Gastrocnemius medialis (tissue), 4 donors: ENCODE measurements at places on chromosomes 4 and X. TPM values are rescaled to one million over a fixed set of nuclear protein-coding genes. Genes with fewer than 3 reads are reported as not detected.

DNA sequence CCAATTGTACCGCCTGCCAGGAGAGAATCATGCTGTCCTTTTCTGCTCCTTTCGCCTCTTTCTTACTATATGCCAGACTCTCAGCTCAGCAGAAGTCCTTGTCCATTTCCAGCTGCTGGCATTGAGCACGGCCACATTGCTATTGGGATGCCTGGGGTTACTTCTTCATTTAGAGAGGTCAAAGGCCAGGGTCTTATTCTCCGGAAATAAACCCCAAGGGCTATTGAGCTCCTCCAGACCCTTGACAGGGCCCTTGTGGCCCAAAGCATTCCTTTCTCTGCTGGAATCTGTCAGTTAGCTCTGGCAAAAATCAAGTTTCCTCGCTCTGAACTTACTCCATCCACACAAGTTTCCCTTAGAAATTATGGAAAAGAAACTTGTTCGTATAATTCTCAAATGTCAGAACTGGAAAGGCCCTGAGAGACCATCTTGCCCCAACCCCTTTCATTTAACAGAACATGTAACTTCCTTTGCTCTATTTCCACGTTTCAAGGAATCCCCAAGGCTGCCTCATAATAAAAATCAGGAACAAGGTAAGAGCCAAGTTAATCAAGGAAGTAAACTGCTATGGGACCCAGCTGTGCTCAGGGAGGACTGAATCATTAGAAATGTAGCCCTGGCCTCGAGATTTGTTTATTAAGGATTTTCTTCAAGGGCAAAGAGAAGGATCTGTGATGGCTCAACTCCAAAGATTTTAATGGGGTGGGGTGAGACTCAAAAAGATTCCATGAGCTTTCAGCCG lies 11.8 kb downstream of the AKAP4 start:
- no peaks in the 10 kb centered on the region for H3K36me3 ChIP-seq
- no peak overlapping the region for H3K4me3 ChIP-seq
- no peak for DNase-seq
- H3K4me1 ChIP-seq: no peaks in the 10 kb centered on the region

TMEM35A gene
- total RNA-seq: 0.49 TPM

- peaks cover 2% of the 10 kb centered on the region for H3K27me3 ChIP-seq
- no peaks in the 10 kb centered on the region for H3K4me1 ChIP-seq
- peak overlapping the region; percentile 66 for H3K4me3 ChIP-seq
- no peaks in the 10 kb centered on the region for H3K36me3 ChIP-seq
- DNase-seq: no peak
Measured at GRCh38 chr4:85475631-85476233, 782 bp downstream of the ARHGAP24 start.

- H3K36me3 ChIP-seq: no peaks in the 10 kb centered on the region
- H3K4me1 ChIP-seq: no peaks in the 10 kb centered on the region
- no peak overlapping the region for H3K4me3 ChIP-seq
- DNase-seq: no peak
Measured at GRCh38 chrX:70208479-70208878, 26.0 kb upstream of the AWAT1 start.

DNA sequence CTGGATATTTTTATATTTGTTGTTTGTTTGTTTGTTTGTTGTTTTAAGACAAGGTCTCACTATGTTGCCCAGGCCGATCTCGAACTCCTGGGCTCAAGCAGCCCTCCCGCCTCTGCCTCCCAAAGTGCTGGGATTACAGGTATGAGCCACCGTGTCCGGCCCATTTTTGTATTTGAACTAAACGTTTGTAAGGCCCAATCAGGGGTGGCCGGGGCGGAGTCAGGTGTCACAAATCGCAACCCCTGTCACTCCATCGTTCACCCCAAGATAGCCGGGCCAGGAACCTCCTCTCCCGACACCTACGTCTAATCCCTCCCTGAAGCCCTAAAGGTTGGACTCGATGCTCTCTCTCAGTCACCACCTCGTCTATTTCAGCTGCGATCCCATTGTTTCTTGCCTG lies 722 bp upstream of the EFHC2 start:
- H3K36me3 ChIP-seq: no peaks in the 10 kb centered on the region
- no peaks in the 10 kb centered on the region for H3K4me1 ChIP-seq
- no peak overlapping the region for H3K27ac ChIP-seq
- peaks cover 10% of the 10 kb centered on the region for H3K27me3 ChIP-seq

- H3K36me3 ChIP-seq: no peaks in the 10 kb centered on the region
- no peak overlapping the region for H3K27ac ChIP-seq
- no peak overlapping the region for H3K4me3 ChIP-seq
- peaks cover 30% of the 10 kb centered on the region for H3K4me1 ChIP-seq
Measured at GRCh38 chr4:113154281-113154680, 104.8 kb downstream of the ANK2 start.

- no peaks in the 10 kb centered on the region for H3K27me3 ChIP-seq
- DNase-seq: no peak
- no peak overlapping the region for H3K4me3 ChIP-seq
- H3K4me1 ChIP-seq: no peaks in the 10 kb centered on the region
- H3K36me3 ChIP-seq: no peaks in the 10 kb centered on the region
Measured at GRCh38 chr4:155602351-155603140, 64.1 kb upstream of the GUCY1A1 start.

- H3K4me3 ChIP-seq: no peak overlapping the region
- no peaks in the 10 kb centered on the region for H3K36me3 ChIP-seq
- no peaks in the 10 kb centered on the region for H3K27me3 ChIP-seq
Measured at GRCh38 chr4:95288552-95288951, 260.2 kb downstream of the UNC5C start.

GRCh38 chr4:48041535-48042137 lies 25.1 kb downstream of the NIPAL1 start:
- no peak for DNase-seq
- no peaks in the 10 kb centered on the region for H3K36me3 ChIP-seq
- H3K4me3 ChIP-seq: no peak overlapping the region

DNA sequence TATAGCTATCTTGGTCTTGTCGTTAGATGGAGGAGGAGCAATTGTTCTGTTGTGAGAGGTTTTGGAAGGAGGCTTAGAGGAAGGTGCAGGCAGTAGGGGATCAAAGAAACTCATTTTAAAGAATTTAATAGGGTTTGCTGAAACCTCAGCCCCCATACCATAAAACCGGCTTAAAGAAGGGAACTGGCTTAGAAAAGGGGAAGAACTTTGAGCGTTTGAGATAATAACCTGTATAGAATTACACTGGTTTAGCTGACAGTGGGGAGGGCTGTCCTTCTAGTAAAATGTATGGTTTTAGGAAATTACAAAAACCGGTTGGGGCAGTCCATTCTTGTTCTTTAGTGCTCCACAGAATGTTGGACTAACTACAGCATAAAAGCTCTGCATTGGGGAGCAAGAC lies 128.1 kb downstream of the KDM6A start:
- no peaks in the 10 kb centered on the region for H3K36me3 ChIP-seq
- H3K27ac ChIP-seq: no peak overlapping the region
- no peaks in the 10 kb centered on the region for H3K27me3 ChIP-seq
- no peak for DNase-seq

DNA sequence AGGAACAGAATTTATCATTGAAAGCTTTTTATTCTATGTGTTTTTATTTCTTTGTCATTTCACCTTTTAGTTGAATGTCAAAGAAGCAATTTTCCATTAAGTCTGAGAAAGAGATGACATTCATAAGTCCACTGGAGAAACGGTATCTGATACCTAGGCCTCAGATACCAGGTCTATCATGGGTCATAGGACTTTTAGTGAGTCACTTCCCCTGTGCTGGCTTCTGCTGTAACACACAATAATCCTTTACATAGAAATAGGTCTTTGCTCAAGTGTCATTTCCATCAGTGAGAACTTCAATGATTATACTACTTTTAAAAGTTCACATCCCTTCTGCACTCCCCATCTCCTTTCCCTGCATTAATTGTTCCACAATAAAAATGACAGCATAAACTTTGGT lies 125.5 kb upstream of the ARMCX2 start:
- H3K36me3 ChIP-seq: no peaks in the 10 kb centered on the region
- no peaks in the 10 kb centered on the region for H3K4me1 ChIP-seq
- no peak for DNase-seq

POU3F4 gene
- total RNA-seq: not detected

DNA sequence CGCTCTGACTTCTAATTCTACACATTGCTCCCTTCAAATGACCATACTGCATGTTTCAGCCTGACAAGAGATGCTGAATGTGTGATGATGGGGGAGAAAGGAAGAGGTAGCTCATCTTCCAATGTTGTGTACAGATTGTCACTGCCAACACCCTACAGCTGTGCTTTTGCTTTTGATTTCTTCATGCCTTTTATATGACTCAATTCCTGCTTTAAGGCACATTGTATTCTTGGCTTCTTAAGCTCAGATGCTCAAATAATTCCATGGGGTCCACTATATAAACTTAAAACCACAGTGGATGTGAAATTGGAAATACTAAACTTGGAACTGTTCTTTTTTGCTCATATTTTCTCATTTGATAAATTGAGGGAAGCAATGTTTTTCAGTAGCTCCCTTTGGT lies 183.2 kb upstream of the WDFY3 start:
- no peaks in the 10 kb centered on the region for H3K36me3 ChIP-seq
- DNase-seq: no peak
- H3K27me3 ChIP-seq: no peaks in the 10 kb centered on the region
- peak overlapping the region; percentile 38 for H3K27ac ChIP-seq
- no peak overlapping the region for H3K4me3 ChIP-seq

DNA sequence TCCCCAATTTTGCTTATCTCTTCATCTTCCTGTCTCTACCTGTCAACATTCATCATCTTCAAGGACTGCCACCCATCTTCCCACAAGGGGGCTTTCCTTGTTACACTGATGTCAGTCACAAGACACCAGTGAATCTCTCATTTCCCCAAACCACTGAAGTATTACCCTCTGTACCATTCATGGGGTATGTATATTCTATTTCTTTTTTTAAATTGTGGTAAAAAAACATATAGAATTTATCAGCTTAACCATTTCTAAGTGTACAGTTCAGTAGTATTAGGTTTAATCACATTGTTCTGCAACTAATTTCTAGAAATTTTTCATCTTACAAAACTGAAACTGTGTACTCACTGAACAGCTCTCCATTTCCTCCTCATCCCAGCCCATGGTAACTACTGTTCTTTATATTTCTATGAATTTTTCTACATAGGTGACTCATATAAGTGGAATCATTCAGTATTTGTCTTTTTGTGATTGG lies 98.6 kb downstream of the LARP7 start:
- no peaks in the 10 kb centered on the region for H3K36me3 ChIP-seq
- H3K4me3 ChIP-seq: no peak overlapping the region
- peaks cover 13% of the 10 kb centered on the region for H3K4me1 ChIP-seq

MAGEA1 gene
- total RNA-seq: not detected

- no peaks in the 10 kb centered on the region for H3K36me3 ChIP-seq
- DNase-seq: no peak
- H3K27ac ChIP-seq: no peak overlapping the region
- H3K27me3 ChIP-seq: no peaks in the 10 kb centered on the region
- H3K4me1 ChIP-seq: no peaks in the 10 kb centered on the region
Measured at GRCh38 chr4:92333016-92333415, 29.2 kb downstream of the GRID2 start.

DNA sequence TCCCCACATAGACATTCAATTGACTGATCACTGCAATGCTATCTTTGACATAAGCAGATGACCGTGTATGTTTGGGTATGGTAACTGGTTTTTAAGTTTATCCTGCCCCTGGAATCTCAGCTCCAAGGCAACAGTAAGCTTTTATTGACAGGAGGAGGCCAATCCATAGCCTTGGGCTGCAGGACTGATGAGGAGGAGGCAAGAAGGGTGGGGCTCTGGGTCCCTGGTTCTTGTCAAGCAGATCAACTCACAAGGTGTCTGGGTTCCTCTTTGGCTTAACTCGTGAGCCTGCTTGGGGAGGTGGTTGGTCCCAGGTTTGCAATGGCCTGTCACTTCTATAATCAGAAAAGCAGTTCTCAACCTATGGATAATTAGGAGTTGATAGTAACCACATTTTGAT lies 113.2 kb upstream of the STX18 start:
- no peak for DNase-seq
- H3K4me1 ChIP-seq: no peaks in the 10 kb centered on the region
- H3K27ac ChIP-seq: no peak overlapping the region
- no peaks in the 10 kb centered on the region for H3K36me3 ChIP-seq

GDPD2 gene
- not detected for total RNA-seq

DNA sequence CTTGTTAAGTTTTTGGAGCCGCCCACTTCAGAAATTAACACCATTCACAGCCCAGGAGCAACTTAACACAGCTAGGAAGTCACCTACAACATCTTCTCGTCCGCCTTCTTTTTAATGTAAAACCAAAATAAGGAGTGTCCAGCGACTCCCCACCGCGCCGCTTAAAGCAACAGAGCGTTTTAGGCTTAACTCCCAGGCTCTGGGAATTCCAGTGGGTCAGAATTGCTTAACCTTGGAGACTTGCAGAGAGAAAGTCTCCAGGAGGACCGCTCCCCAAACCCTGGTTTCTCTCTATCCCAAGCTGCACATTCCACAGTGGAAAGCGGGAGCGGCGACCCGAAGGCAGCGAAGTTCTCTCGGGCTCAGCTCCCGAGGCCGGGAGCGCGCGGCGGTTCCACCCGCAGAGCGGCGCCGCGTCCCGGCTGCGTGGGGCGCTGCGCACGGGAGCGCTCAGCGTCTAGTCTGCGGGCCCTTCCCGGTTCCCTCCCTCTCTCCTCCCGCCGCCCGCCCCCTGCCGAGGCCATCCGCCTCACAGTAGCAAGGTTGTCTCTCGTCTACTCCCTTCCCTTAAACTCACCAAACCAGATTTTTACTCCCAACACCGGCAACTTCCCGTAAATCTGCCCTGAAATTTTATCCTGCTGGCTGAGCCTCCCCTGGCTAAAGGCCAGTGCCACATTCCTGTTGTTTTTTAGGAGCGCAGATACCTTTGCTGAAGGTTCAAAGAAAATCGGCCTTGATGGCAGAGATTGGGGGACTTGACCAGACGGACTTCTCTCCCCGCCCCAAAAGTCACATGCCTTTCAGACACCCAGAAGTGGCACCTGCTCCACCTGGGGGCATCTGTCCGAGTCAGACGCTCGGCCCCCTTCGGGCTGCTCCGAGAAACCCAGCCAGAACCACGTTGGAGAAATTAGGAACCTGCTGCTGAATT lies at the start of gene RBM47:
Gene RBM47 (minus strand): TSS at position 464 of the 934 bp plus-strand sequence. CDS start 190,971 bp downstream, outside the sequence.
- DNase-seq: no peak

GRCh38 chrX:112614640-112615039 lies 65.1 kb downstream of the LHFPL1 start:
- no peaks in the 10 kb centered on the region for H3K36me3 ChIP-seq
- H3K27ac ChIP-seq: no peak overlapping the region
- no peak for DNase-seq
- no peak overlapping the region for H3K4me3 ChIP-seq
- no peaks in the 10 kb centered on the region for H3K27me3 ChIP-seq
- H3K4me1 ChIP-seq: no peaks in the 10 kb centered on the region

DNA sequence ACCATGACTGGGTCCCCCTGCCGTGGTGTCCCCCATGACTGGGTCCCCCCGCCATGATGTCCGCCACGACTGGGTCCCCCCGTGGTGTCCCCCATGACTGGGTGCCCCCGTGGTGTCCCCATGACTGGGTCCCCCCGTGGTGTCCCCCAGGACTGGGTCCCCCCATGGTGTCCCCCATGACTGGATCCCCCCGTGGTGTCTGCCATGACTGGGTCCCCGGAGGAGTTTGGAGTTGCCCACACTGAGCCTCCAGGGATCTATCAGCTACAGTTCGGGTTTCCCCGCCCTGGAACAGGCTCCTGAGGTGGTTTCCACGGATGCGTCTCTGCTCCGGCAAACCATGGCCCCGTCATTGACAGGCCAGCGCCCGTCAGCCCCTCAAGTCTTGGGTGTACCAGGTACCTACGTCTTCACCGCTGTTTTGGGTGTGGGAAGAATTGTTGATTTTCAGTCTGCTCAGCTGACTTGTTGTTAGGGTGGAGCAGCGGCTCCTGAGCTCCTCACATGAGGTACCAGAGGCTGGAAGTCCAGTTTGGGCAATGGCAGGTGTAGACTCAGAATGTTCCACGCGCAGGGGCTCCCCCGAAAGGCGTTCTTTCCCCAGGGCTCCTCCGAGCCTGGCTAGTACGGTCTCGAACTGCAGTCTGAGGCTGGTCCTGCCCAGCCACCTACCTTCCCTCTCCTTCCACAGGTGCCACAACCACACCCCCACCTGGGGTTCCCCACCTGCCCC lies 8.3 kb upstream of the PDE6B start:
- H3K4me1 ChIP-seq: no peaks in the 10 kb centered on the region
- peaks cover 6% of the 10 kb centered on the region for H3K27me3 ChIP-seq
- DNase-seq: no peak
- H3K36me3 ChIP-seq: no peaks in the 10 kb centered on the region
